ENCODE measurements at places on chromosomes 3 and 15.

DNA sequence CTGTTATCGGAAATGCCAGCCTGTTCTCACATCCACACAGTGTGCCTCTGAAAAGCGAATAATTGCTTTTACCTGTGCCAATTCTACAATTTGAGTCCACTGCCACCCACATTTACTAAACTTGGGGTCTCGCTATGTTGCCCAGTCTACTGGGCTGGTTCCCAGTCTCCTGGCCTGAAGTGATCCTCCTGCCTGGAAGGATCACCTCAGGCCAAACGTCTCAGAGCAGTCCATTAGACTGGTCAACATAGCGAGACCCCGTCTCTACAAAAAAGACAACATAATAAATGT, 827 bp upstream of the INO80 start:
- DNase-seq: no peak

DNA sequence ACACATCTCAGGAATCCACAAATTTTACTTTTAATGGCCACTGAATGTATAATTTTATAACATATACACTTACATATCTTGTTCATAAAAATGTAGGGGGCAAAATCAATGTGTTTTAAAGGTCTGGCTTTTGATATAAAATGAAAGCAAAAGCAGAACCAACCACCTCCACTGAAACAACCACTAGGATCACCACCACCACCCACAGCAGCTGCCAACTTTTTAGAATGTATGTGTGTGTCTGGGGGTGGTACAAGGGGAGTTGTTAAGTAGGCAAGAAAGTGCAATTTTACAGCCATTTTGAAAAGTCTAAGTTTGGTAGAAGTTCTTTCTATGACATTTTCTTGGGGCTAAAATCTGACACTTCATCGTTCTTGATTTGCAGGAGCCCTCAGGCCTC, 44.0 kb downstream of the OTOL1 start:
- no peak for DNase-seq

DNA sequence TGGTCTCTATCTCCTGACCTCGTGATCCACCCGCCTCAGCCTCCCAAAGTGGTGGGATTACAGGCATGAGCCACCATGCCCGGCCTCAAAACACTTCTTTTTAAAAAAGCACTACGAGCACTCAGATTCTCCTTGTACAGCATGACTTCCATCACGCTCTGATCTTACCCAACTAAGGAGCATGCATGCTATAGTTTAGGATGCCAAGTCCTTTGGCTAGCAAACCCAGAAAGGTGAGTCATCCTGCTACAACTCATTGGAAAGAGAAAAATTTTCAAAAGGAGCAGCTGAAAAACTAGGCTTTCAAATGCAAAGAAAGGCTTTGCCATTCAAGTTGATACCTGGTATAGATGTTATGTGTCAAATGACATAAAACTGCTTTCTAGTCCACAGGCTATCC, 70.3 kb upstream of the PRICKLE2 start:
- no peak for DNase-seq

- no peak for DNase-seq
Measured at GRCh38 chr3:46013316-46014094, 13.8 kb downstream of the XCR1 start.

- DNase-seq: no peak
Measured at GRCh38 chr15:96693990-96694517, 363.6 kb downstream of the NR2F2 start.

DNA sequence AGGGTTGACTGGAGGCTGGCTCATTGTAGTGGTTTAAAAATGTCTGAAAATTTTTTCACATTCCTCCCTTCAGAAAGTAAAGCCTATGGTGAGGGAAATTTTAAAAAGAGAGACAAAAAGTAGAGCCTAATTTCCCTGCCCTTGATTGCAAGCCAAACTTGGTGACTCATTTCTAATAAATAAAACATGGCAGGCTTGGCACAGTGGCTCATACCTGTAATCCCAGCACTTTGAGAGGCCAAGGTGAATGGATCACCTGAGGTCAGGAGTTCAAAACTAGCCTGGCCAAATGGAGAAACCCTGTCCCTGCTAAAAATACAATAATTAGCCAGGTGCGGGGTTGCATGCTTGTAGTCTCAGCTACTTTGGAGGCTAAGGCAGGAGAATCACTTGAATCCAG, 18.9 kb upstream of the ARRDC4 start:
- no peak for DNase-seq

DNA sequence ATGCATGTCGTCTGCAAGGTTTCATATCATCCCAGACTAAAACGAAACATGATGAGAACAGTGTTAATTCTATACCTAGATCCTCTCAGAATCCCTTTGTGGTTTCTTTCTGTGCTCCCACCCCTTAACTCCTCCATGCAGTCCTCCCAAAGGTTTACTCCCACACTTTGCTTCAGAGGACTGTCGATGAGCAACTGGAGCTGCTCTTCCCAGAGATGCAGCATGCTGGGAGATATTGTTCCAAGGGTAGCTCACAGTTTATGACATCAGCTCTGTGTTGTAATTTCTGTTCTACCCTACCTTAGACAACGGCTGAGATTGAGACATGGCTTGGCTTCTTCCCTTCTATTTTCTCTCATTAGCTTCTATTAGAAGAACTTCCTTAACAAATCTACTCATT, 313.0 kb upstream of the COL8A1 start:
- DNase-seq: no peak

GRCh38 chr15:38374556-38374955, 79.4 kb upstream of the FAM98B start:
- DNase-seq: no peak

DNA sequence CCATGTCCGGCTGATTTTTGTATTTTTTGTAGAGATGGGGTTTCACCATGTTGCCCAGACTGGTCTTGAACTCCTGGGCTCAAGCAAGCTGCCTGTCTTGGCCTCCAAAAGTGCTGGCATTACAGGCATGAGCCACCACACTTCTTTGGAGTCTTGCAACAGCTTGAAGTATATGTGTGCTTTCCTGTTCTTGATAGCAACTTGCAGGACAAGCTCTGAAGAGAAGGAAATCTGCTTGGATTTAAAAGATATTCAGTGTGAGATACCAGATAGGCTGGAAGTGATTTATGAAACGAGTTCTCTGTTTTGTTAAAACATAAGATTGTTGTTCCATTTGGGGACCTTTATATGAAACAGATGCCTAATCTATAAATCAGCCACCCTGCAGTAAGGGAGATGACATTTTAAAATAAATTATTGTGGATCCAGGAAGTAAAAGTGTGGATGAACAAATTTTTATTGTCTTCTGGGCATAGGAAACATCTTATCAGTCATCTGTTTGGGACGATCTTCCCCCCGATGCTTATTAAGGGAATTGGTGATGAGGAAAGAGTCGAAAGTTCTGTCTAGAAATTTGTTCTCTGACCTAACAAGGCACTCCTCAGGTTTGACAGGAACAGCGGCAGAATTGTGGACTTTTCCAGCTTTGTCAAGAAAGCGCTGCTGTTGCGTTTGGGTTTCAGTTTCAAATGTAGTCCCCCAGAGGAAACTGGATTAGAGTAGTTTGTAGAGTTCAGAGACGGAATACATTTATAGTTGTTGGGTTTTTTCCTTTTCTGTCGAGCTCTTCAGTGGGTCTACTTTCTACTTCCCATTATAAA, 53.7 kb upstream of the MAGI1 start:
- no peak for DNase-seq

DNA sequence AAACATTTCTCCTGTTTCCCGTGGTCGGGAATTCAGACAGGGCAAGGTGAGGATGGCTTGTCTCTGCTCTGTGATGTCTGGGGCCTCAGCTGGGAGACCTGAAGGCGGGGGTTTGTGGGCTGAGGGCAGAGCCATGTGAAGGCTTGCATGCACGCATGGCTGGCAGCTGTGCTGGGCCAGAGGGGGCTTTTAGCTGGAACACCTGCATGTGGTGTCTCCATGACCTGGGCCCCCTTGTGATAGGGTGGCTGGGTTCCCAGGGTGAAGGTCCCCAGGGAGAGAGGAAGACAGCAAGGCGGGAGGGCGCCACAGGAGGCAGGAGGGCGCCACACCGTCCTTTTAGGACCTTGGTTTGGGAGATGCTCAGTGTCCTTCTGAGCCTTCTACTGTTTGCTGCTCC, 101.6 kb upstream of the PRR23E start:
- no peak for DNase-seq

DNA sequence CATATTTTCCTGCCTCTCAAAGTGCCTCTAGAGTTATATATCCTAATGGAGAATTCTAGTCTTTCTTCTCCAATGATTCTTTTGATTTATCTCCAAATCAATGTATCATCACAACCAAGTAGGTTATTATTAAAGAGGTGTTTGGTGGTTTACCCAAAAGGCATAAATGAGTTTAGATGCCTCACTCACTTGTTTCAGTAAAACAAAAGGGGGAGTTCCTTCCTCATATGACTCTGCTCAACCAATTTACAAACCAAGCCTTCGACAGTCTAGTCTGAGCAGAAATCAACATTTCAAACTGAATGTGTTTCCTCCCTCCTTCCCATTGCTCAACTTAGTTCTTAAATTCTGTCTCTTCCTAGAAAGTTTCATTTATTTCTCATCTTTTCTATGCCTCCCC, 116.5 kb downstream of the TNIK start:
- no peak for DNase-seq

GRCh38 chr3:60448696-60449095, 802.6 kb downstream of the FHIT start:
- DNase-seq: no peak

DNA sequence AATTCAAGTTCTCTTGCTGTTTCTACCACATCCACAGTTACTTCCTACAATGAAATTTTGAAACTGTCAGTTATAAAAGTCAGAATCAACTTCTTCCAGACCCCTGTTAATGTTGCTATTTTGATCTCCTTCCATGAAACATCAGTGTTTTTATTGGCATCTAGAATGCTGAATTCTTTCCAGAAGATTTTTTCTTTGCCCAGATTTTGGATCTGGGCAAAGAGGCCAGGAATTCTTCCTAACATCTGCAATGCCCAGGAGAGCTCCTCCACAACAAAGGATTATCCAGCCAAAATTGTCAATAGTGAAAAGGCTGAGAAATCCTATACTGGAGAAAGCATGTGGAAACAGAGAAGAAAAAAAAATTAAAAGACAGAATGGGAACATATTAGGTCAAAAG, 75.5 kb downstream of the SERPINI1 start:
- DNase-seq: no peak

DNA sequence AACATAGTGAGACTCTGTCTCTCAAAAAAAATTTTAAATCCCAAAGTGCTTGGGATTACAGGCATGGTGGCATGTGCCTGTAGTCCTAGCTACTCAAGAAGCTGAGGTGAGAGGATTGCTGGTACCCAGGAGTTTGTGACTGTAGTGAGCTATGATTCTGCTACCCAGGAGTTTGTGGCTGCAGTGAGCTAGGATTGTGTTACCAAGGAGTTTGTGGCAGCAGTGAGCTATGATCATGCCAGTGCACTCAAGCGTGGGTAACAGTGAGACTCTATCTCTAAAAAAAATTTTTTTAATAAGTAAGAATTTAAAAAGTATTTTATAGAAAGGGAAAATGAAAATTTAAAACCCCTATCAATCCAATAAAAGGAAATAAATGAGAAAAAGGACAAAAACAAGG, 69.5 kb downstream of the FAIM start:
- no peak for DNase-seq

GRCh38 chr3:40211579-40211978, 97.9 kb upstream of the EIF1B start:
- DNase-seq: no peak

All from NCI-H1694 (cell line).